HFFc6 (cell line): ENCODE measurements at places on chromosomes 1 and 21. TPM values are rescaled to one million over a fixed set of nuclear protein-coding genes. Genes with fewer than 3 reads are reported as not detected.

The EXO1 gene
- 7.2 to 15.1 TPM (median 13.6 TPM) in 3 replicates for total RNA-seq

The ANKRD34A gene
- total RNA-seq, result 9.1 to 14.9 TPM (median 12.9 TPM) in 3 replicates

- no peaks in the 10 kb centered on the region; the same call in 1 of the 2 replicates for H3K36me3 ChIP-seq
- no peak overlapping the region for H3K4me3 ChIP-seq
- H3K27ac ChIP-seq, result no peak overlapping the region
- H3K4me1 ChIP-seq, result no peaks in the 10 kb centered on the region
- DNase-seq, result no peak
These were observed 47.3 kb downstream of the ST6GALNAC3 start for GRCh38 chr1:76121850-76122249.

The NHLH1 gene
- 0.10 to 0.17 TPM in 2 of 3 replicates, not detected in the other for total RNA-seq

DNA sequence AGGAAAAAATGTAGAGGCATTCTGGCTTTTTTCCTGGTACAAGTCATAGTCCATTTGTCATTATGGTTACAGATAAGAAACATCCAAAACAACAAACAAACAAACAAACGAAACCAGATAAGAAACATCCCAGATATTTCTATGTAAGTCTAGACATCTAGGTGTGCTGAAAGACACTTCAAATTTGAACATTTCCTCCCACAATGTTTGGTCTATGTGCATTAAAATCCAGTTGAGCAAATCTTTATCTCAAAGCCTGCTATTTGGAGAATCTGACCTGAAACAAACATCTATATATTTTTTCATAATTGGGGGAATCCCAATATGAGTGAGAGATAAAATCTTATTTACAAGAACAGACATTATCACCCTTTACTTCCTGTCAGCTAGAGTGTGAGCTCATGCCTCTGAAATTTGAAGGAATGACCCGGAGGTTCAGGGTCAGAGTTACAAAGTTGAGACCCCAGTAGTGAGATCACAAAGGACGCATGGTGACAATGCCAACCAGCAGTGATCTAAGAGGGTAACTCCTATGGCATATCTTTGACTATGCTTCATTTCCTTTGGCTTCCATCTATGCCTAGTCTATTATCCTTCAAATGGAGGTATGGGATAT is 182.9 kb upstream of the ATP1B1 start:
- H3K4me1 ChIP-seq, result no peaks in the 10 kb centered on the region
- H3K27me3 ChIP-seq, result peaks cover 2% of the 10 kb centered on the region; the same call in 1 of the 2 replicates
- H3K27ac ChIP-seq, result no peak overlapping the region
- no peaks in the 10 kb centered on the region for H3K36me3 ChIP-seq

DNA sequence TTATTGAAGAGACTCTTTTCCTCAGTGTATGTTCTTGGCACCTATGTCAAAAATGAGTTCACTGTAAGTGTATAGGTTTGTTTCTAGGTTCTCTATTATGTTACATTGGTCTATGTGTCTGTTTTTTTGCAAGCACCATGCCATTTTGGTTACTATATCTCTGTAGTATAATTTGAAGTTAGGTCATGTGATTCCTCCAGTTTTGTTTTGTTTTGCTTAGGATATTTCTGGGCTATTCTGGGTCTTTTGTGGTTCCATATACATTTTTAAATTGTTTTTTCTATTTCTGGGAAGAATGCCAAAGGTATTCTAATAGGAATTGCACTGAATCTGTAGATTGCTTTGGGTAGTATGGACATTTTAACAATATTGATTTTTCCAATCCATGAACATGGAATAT is 13.2 kb downstream of the TMED5 start:
- no peak for DNase-seq
- no peak overlapping the region for H3K4me3 ChIP-seq
- no peak overlapping the region for H3K27ac ChIP-seq
- peaks cover 53% of the 10 kb centered on the region for H3K36me3 ChIP-seq
- no peaks in the 10 kb centered on the region; the same call in 1 of the 2 replicates for H3K27me3 ChIP-seq

GRCh38 chr21:44999972-45000636 is 60.3 kb downstream of the SLX9 start:
- H3K36me3 ChIP-seq, result no peaks in the 10 kb centered on the region
- no peak for DNase-seq
- H3K27me3 ChIP-seq, result peaks cover 11% of the 10 kb centered on the region
- no peaks in the 10 kb centered on the region for H3K4me1 ChIP-seq

The ASTN1 gene
- not detected in 3 replicates for total RNA-seq
